GM12865 (cell line): ENCODE measurements at places on chromosomes 4 and X.
A peak's percentile ranks its signal among the peaks of the same experiment; 100 is the strongest.

GRCh38 chr4:47135210-47135609 lies 103.8 kb downstream of the GABRB1 start:
- DNase-seq, result no peak

DNA sequence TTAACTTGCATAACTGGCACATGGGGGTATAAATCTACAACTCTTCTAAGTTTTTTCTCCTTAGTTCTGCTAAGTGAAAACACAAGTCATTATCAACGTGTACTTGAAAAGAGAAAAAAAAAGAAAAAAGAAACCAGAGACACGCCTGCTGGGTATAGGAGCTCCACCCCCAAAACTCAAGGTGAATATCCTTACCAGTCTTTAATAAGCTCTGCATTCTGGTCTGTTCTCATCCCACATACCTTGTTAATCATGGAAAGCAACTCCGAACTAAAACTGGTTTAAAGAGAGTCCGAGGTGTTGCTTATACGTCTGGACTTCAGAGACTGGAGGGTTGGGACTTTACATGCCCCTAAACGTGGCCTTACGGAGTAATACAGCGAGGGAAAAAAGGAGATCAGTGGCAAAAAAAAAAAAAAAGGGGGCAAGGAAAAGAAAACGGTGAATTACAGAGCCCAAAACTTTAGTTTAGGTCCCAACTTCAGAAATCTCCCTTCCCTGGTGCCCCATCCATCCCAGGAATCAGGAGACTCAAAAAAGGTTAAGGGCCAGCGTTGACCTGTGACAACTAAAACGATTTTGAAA lies 1.0 kb downstream of the PGRMC2 start:
- DNase-seq, result peak; percentile 60

DNA sequence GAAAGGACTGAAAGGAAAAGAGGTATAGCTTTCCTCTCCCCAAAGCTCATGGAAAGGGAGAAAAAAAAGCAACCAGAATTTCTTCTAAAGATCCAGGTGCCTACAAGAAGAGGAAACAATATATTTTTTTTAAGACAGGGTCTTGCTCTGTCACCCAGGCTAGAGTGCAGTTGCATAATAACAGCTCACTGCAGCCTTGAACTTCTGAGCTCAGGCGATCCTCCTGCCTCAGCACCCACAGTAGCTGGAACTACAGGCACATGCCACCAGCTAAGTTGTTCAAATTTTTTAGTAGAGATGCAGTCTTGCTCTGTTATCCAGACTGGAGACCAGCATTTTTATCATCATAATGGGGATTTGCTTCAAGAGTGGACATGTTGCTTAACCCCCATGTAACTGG lies 30.5 kb upstream of the BBS12 start:
- no peak for DNase-seq

- peak; percentile 2 for DNase-seq
Observed at GRCh38 chrX:20067709-20068561, 48.8 kb downstream of the MAP7D2 start.

- no peak for DNase-seq
Observed at GRCh38 chrX:80602036-80602860, 182.0 kb downstream of the TENT5D start.

DNA sequence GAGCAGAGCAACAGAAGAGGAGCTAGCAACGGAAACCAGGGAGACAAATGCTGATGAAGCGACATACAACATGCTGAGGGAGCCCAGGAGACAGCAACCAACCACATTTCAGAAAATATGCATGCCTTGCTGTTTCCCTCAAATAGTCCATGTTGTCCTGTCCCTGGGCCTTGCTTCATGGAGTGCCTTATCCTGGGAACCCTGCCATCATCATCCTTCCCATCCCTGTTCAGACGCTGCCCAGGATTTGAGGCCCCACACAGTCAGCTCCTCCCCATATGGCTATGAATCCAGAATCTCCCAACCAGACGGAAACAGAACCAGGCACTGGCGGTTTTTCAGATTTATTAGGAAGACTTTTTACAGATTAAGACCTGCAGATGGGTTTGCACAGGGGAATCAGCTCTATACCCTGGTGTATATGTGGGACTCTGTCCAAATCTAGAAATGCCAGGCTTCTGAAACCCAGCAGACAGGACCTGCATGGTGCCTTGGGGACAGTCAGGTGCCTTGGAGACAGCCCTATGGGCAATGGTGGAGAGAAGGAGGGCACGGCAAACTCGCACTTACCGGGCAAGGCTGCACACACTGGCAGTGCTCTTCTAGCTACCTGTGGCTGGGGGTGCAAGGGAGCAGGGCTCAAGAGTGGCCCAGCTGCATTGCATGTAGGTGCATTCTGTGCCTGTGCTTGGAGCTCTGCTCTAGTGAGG lies 199.7 kb upstream of the MAMLD1 start:
- DNase-seq, result no peak

GRCh38 chr4:78737035-78737434 lies 39.1 kb upstream of the BMP2K start:
- peak; percentile 26 for DNase-seq

DNA sequence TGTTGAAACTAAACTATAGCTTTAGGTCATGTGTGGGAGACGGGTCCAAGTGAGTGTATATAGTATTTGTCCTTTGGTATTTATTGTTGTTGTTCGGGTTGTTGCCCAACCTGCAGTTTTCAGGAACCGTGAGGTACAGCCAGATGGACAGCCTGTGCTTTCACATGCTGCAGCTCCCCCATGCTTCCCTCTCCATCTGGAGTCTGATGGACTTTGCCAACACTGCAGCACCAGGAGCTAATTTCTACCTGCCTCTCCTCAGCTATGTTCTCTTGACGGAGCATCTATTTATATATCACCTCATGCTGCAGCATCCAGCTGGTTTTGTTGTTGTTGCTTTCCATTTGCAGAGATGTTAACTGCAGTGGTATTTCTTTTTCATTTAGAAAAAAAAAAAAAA lies 80.1 kb downstream of the TLL1 start:
- no peak for DNase-seq

DNA sequence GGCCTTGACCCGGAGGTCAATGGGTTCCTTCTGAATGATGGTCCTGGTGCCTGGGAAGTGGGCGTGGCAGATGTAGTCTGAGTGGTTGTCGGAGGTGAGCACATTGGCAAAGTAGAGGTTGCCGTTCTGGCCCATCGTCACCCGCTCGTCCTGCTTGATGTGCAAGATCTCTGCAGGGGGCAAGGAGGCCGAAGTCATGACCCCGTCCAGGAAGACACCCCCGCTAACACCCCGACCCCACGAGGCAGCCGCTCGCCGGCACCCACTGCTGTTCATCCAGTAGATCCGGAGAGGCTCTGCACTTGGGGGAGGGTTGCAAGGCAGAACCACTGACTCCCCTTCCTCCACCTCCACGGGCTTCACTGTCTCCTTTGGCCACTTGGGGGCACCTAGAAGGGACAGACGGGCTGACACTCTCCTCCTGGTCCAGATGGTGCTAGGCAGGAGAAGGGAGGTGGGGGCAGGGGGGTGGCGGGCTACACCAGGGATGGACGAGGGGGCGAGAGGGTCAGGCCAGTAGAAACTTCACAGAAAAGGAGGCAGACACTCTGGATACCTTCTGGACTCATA lies 15.1 kb downstream of the L1CAM start:
- DNase-seq, result no peak

- DNase-seq, result peak; percentile 6
Observed at GRCh38 chrX:38287674-38288073, 39.6 kb downstream of the RPGR start.

DNA sequence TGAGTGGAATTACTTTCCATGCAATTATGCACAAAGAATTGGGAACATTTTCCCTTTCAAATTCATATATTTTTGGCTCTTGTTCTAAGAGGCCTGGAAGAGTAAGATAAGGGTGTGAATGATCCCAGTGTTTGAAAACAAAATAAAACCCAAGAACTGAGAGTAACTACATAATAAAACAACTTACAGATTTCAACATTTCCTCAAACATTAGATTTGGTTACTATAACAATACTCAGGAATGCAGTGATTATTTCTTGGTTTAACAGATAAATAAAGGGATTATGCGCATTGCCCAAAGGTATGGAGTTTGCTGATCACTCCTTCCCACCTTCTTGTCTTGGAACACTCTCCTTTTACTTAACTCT lies 292.5 kb downstream of the CAMK2D start:
- DNase-seq, result no peak

DNA sequence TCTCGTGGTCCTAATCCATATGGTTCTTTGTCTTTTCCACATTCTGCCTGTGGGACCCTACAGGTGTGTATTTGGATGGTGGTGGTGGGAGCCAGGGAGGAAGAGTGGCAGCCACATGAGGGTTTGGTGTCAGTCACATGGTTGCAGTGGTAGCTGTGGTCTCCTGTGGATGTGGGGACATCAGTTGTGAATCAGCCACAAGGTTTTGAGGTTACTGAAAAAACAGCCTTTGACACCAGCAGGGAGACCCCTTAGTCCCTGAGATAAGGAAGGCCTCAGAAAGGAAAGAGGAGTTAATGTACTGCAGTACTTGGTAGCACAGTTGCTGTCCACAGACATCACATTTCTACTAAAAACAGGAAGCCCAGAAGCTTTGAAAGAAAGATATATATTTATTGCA lies 15.8 kb upstream of the GAGE10 start:
- no peak for DNase-seq
